HS-27A (cell line): ENCODE measurements at places on chromosomes 1 and 21.

DNA sequence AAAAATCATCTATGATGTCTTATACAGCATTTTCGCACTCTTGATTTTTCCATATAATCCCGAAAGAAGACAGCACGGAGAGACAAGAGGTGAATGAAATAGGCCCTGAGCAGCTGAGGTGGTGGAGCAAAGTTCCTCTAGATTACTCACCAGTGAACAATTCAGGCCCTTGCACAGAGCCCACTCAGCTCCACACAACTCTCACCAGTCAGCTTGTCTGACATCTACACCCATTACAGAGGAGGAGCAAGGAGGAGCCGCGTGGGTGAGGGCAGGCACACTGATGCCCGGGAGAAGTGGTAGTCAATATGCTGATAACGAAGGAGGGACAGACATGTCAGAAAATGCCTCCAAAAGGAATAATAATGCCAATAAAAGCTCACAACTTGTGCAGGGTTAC is 59.9 kb downstream of the DNM3 start:
- no peak for DNase-seq

GRCh38 chr1:221667504-221667903 is 74.4 kb downstream of the DUSP10 start:
- no peak for DNase-seq

- DNase-seq, result no peak
These were observed 41.9 kb downstream of the MEGF6 start for GRCh38 chr1:3569436-3569835.

GRCh38 chr1:8702472-8702849 is 115.0 kb downstream of the RERE start:
- DNase-seq, result no peak

DNA sequence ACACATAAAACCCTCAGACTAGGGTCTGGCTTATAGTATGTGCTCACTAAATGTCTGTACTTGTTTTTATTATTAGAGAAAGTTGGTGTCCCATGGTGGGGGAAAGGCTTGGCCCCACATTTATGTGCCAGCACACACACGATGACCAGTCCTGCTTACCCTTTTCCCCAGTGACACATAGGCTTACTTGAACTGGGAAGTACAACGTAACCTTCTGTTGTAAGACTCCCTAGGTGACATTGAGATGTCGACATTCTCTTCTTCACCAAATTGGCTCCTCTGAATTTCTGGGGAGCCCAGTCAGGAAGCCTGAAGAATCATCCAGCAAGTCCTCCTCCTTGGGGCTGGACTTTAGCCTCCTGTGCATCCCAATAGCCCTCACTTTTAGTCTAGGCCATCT is 1.7 kb upstream of the MECR start:
- DNase-seq, result no peak

DNA sequence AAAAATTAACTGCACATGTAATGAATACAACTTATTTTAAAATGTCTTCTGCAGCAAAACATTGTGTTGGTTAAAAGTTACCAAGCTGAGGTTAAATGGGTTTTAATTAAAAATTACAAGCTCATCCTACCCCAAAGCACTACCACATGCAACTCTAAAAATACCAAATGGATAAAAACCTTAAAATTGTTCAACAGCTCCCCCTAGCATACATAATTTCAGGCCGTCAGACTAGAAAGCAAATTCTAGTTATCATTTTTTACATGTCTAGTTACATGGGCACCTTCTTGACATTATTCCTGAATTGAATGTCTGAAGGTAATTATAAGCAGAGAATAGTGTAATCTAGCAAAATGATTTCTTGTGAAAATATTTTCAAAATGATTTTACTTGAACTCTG is 176.5 kb downstream of the C1orf21 start:
- DNase-seq, result no peak

GRCh38 chr1:116203920-116204319 is 92.7 kb downstream of the MAB21L3 start:
- no peak for DNase-seq

GRCh38 chr21:28633839-28634555 is 358.7 kb downstream of the LTN1 start:
- DNase-seq, result peak; percentile 56

DNA sequence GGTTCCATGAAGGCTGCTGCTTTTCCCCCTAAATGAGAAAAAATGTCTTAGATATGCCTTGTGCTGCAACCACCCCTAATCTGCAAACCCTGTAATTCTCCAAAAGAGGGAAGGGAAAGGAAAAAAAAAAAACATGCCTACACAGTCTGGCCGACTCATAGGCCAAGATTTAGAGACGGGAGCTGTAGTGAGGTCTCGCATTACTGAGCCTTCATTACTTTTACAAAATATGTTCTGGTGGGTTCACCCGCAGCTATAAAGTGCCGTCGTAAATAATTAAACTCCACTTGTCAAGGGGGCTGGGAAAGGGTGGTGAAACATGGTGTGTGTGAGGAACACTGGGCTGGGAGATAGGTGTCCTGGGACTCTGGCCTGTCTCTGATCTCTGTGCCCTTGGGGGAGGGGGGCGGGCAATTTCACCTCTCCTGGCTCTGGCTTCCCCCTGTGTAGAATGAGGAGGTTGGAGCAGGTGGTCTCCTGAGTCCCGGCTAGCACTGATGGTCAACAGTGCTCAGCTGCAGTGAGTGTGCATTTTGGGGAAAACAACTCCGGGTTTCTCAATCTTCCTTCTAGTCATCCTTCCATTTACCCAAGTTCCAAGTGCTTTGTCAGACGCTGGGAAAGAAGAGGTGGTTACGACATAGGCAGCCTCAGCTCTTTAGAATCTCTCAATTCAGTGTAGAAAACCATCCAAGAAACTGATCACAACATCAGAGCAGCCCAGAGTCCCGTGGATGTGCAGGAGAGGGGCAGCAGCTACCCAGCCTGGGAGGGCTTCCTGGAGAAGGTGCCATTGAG is 82.3 kb downstream of the ACTL8 start:
- DNase-seq, result no peak
